Trophoblast cell (in vitro differentiated cells and primary cell): ENCODE measurements at places on chromosomes 2 and 18.

GRCh38 chr2:99881901-99882591 lies 260.3 kb downstream of the AFF3 start:
- no peak for DNase-seq
- no peaks in the 10 kb centered on the region for H3K36me3 ChIP-seq
- H3K27ac ChIP-seq: no peak overlapping the region
- H3K27me3 ChIP-seq: no peaks in the 10 kb centered on the region

DNA sequence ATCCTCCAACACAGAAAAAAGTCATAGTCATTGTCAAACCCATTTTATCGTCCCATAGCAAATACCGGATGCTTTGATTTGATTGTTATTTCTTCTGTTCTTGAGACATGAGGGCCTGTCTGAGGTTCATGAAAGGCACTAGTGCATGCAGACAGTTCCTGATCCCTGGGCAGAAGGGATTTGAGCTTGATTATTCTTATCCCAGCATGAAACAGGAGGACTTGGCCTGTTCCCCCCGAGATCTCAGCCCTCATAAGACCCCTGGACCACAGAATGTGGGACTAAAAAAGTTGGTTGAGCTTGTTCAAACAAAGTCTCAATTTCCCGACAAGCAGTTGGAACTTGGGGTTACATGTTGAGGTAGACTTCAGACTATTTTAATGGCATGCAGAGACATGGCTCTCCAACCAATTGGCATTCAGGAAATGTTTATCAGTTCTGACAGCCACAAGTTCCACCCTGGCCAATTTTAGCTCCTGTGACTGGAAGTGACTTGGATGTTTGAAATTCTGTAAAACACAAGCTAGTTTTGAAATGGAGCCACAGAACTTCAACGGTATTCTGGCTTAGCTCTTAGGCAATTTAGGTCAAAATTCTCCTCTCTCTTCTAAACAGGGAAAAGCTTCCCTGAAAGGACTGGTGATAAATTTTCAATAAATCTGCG lies 366.9 kb upstream of the SLC14A2 start:
- peak; percentile 89 for DNase-seq
- H3K36me3 ChIP-seq: no peaks in the 10 kb centered on the region
- peaks cover 4% of the 10 kb centered on the region for H3K4me1 ChIP-seq
- H3K27ac ChIP-seq: peak overlapping the region; percentile 41
- H3K27me3 ChIP-seq: no peaks in the 10 kb centered on the region
- H3K4me3 ChIP-seq: no peak overlapping the region

DNA sequence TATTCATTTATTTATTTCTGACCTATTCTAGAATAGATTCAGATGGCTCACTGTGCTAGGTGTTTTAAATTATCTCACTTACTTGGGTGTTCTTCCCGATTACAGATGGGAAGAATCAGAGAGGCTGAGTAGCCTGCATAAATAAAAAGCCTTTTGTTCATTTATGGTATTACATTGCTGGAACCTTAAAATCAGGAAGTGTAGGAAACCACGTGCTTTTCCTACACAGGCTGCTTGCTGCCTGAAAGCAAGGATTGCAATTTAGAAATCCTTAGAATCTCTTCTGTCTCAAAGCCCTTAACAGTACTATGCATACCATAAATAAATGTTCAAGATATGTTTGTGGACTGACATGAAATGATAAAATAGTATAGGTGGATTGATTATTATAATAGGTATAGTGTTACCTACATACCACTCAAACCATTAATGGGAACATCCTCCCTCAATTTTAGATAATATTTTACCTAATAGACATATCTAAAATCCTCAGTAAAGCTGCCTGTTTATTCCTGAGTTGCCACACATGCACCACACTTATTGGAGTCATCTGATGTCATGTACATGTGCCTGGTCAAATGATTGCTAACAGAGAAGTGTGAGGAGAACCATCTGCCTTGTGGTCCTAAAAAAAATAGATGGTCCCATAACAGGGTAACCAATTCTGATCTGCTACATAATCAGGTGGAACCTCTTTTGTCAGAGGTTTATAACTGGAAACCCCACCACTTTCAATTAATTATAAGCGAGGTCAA lies 73.5 kb upstream of the C2orf15 start:
- H3K36me3 ChIP-seq: no peaks in the 10 kb centered on the region
- peak; percentile 3 for DNase-seq
- H3K4me1 ChIP-seq: no peaks in the 10 kb centered on the region
- H3K27ac ChIP-seq: no peak overlapping the region

GRCh38 chr2:128520340-128520739 lies 201.7 kb upstream of the HS6ST1 start:
- H3K27me3 ChIP-seq: no peaks in the 10 kb centered on the region
- H3K4me3 ChIP-seq: no peak overlapping the region
- no peak for DNase-seq
- H3K27ac ChIP-seq: no peak overlapping the region

GRCh38 chr2:237512774-237513466 lies 25.9 kb downstream of the MLPH start:
- DNase-seq: peak; percentile 75
- no peaks in the 10 kb centered on the region for H3K4me1 ChIP-seq
- no peak overlapping the region for H3K4me3 ChIP-seq
- H3K36me3 ChIP-seq: no peaks in the 10 kb centered on the region
- no peak overlapping the region for H3K27ac ChIP-seq

GRCh38 chr2:160687629-160688028 lies 194.0 kb upstream of the RBMS1 start:
- no peak for DNase-seq
- no peaks in the 10 kb centered on the region for H3K27me3 ChIP-seq
- H3K4me3 ChIP-seq: no peak overlapping the region
- no peaks in the 10 kb centered on the region for H3K4me1 ChIP-seq

- no peaks in the 10 kb centered on the region for H3K4me1 ChIP-seq
- H3K36me3 ChIP-seq: peaks cover 1% of the 10 kb centered on the region
- no peak overlapping the region for H3K27ac ChIP-seq
- H3K4me3 ChIP-seq: no peak overlapping the region
- no peaks in the 10 kb centered on the region for H3K27me3 ChIP-seq
These were observed 27.7 kb upstream of the STRN start for GRCh38 chr2:36993841-36994620.

- H3K4me1 ChIP-seq: peaks cover 9% of the 10 kb centered on the region
- no peak overlapping the region for H3K4me3 ChIP-seq
- no peaks in the 10 kb centered on the region for H3K27me3 ChIP-seq
- no peaks in the 10 kb centered on the region for H3K36me3 ChIP-seq
These were observed 88.2 kb upstream of the TMEM200C start for GRCh38 chr18:5983488-5983887.

- peaks cover 9% of the 10 kb centered on the region for H3K4me1 ChIP-seq
- no peaks in the 10 kb centered on the region for H3K27me3 ChIP-seq
- H3K4me3 ChIP-seq: no peak overlapping the region
- no peak for DNase-seq
- no peak overlapping the region for H3K27ac ChIP-seq
These were observed 837 bp downstream of the NHEJ1 start for GRCh38 chr2:219159771-219160185.
